ENCODE measurements at places on chromosomes 5 and 9.

GRCh38 chr9:72576087-72576486, 54.7 kb downstream of the TMC1 start:
- DNase-seq, result no peak

GRCh38 chr9:38232895-38233294, 159.6 kb upstream of the ALDH1B1 start:
- DNase-seq, result no peak

DNA sequence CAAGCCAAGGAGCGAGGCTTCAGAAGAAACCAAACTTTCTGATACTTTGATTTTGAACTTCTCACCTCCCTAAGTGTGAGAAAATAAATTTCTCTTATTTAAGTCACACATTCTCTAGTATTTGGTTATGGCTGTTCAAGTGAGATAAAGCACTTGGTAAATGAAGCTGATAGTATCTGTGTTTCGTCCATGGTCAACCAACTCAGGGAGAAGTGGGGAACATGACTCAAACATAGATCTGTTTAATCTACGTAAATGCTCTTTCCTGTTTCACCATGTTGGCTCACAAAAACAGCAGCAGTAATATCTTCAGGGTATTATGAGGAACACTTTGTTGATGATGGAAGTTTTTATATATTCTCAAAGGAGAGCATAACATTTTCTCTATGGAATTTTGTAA, 2167.2 kb upstream of the C9orf72 start:
- DNase-seq, result no peak

- DNase-seq, result no peak
Measured at GRCh38 chr5:9192266-9192665, 353.6 kb downstream of the SEMA5A start.

DNA sequence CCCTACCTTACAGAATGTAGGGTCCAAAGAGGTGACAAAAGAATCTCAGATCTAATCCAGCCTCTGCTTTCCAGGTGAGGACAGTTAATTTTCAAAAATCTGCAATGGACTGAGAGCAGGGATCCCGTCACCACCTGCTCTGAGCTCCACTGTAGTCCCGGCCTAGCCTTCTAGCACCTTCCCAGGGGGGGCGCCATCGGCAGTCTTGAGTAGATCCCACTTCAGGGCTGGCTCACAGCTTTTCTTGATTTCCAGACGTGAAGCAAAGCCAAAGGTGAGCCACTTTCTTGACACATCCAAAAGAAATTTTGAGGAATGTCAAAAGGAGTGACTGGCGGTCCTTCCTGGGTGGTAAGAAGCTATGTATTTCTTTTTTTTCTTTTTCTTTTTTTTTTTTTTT, 114.1 kb downstream of the SYK start:
- DNase-seq, result no peak

DNA sequence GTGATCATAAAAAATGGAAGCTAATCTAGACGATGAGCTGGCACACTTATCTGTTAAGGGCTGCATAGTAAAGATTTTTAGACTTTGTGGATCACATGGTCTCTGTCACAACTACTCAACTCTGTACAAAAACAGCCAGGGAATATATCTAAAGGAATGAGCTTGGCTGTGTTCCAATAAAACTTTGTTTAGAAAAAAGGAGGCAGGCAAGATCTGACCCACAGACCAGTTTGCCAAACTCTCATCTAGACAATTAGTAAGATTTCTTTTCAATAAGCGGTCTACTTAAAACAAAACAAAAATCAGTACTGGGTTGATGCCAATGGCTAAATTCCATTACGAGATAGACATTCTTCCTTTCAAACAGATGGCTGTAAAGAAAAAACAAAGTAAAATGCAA, 53.0 kb upstream of the RETREG1 start:
- no peak for DNase-seq

DNA sequence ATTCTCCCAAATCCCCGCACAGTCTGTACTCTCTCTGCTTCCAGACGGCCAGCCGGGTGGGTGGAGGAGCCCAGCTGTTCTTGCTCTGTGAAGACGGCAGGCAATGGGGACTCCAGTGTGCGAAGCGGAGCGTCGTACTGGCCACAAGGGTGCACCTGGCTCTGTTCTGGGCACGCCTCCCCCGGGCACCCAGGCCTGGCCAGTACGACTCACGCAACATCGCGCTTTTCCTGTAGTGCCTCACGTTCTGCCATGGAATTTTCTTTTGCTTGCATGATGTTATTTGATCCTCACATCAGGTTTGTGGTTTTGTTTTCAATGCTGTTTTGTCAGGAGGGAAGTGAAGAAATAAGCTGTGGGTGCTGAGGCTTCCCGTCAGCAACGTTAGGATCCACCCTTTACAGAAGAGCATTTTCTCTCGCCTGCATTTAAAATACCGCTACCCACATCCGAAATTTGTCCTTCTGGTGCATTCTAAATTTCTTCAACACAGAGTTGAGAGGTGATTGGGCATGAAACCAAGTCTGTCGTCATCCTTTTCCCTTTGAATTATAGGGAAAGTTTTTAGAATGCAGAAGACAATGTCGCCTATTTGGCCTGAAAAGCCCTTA, 311.7 kb downstream of the TRIM36 start:
- no peak for DNase-seq

GRCh38 chr9:81829195-81829882, 98.9 kb upstream of the SPATA31D4 start:
- DNase-seq, result no peak

- DNase-seq, result no peak
Measured at GRCh38 chr5:108524564-108524963, 142.7 kb upstream of the FBXL17 start.

Data from D721Med (cell line).